ENCODE measurements at places on chromosomes 2 and 18.

GRCh38 chr2:20796374-20796791, 26.5 kb downstream of the LDAH start:
- DNase-seq = no peak

DNA sequence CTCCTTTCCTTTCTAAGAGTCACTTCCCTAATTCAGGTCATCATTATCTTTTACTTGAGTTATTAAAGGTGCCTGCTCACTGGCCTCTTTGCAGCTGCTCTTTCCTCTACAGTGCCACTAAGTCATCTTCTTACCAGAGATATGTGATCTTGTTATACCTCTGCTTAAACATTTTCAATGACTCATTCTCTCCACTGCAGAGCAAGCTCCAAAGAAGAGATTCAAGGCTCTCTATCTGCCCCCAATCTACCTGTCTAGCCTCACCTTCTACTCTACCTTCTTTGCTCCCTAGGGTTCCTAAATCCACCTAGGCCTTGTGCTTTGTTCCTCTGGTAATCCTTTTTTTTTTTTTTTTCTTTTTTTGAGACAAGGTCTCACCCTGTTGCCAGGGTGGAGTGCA, 3.1 kb downstream of the ARHGEF33 start:
- DNase-seq = no peak

DNA sequence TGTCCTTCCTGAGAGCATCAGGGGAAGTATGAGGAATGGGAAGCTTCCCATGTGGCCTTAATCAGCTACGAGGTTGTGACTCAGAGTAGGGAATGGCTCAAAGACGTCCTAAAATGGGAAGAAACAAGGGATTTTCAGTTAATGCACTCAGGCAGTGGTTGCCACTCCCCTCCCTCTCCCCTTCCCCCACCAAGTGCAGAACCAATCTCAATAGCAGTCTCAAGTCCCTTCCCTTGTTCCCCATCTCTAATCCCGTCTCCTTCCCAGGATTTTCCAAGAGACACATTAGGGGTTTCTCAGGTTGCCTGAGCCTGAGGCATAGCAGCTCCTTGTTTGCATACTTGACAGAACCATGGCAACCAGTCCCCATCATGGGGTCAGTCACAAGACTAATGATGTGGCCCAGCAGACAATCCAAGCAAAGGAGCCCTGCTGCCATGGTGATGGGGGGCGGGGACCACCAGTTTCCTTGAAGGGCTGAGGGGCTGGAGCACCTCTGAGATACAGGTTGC, 18.2 kb upstream of the RESP18 start:
- no peak for DNase-seq

DNA sequence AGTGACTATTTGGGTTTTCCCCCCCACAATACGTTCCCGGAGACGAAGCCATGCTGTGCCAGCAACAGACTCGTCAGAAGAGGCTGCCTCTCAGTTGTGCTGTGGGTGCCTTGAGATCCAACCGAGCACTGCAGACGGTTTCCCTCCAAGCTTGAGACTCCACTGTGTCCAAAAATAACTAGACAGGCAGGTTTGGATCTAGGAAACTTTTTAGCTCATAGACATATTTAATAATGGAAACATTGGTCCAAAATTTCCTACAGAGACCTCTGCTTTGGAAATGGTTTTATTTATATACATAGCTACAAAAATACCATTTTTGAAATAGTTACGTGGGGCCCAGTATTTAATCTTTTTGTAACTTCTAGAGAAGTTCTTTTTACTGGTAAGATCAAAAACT, 63.1 kb upstream of the SPATS2L start:
- no peak for DNase-seq

GRCh38 chr18:24342347-24342746, 55.3 kb downstream of the OSBPL1A start:
- no peak for DNase-seq

DNA sequence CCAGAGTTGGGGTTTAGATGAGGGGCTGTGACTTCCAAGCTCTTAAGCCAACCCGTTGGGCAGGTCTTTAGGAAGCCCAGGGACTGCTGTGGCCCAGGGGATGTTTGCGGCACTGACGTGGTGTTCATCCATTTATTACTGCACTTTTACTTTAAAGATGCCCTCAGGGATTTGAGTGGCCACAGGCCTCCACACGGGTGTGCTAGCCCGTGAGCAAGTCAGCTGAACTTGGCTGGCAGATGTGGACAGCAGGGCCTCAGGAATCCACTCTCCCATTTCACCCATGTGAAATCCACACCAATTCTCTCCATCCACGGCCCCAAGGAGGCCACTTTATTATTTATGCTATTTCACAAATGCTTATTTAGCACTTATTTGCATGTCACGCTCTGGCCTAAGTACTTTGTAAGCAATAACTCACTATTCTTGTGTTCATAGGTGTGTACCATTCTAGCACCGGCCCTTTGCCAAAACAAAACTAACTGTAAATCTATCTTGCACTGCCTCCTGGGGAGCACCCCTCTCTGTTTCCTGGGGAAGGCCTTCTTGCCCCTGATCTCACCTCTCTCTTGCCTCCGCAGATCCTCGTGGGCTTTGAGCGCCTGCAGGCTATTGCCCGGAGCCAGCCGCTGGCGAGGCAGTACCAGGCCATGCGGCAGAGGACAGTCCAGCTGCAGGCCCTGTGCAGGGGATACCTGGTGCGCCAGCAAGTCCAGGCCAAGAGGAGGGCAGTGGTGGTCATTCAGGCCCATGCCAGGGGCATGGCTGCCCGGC, 39.1 kb upstream of the GPR17 start:
- DNase-seq = peak; percentile 11

GRCh38 chr18:12686100-12686499, 16.4 kb downstream of the CEP76 start:
- no peak for DNase-seq

GRCh38 chr18:62239475-62239874, 52.4 kb downstream of the RELCH start:
- DNase-seq = no peak

GRCh38 chr18:55845221-55845620, 257.2 kb upstream of the TCF4 start:
- DNase-seq = no peak

DNA sequence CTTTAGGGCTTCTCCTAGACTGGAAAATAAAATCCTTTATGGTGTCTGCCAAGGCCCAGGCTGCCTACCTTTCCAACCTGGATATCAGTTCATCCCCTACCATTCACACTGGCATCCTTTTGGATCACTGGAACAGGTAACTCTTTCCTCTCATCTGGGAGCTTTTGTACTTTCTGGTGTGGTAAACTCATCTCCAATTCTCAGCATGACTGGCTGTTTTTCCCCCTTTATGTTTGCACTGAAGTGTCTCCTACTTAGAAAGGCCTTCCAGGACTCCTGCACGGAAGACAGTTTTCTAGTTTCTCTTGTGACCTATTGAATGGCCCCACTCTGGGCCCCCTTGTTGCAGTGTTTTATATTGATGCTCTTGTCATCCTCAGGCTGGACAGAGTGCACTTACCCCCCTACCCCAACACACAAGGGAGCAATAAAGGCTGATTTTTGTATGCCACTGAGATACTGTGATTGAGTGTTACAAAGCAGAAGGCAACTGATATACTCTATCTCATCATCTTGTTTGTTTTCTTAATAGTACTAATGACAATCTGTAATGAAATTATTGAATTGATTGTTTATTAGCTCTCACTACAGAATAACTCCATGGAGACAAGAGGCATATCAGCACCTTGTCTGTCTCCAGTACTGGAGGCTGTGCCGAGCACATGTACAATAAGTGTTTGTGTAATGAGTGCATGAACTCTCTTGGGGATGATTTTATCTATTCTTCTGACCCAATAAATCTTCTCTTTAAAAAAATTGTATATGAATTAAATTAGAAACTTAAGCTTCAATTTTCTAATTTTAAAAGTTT, 129.9 kb downstream of the PIEZO2 start:
- DNase-seq = no peak

DNA sequence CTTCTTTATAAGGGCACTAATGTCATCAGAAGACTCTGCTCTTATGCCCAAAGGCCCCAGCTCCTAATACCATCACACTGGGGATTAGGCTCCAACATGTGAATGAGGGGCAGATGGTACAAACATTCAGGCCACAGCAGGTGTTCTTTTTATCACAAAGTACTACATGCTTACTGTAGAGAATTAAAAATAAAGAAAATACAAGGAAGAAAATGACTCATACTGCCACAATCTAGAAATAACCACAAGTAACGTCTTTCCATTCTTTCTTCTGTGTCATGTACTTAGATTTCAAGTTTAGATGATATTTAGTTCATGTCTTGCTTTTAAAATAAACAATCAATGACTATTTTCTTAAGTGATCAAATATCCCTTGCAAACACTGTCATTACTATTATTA, 100.3 kb upstream of the NEDD4L start:
- no peak for DNase-seq

DNA sequence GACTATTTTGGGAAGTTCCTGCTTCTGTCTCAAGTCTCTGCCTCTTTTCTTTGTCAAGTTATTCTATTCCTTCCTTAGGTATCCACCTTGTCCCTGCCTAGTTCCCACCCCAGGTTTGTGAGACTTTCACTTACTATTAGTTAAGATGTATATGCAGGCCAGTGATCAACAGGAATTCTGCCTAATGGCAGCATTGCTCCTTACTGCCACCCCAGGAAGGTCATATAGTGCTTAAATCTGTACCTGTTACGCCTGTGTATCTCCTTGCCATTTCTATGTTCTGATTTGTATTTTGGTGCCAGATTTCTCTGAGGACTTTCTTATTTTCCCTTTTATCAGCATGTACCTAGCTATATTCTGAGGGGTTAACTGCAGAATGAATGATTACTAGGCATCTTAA, 746.0 kb upstream of the TMEFF2 start:
- no peak for DNase-seq

DNA sequence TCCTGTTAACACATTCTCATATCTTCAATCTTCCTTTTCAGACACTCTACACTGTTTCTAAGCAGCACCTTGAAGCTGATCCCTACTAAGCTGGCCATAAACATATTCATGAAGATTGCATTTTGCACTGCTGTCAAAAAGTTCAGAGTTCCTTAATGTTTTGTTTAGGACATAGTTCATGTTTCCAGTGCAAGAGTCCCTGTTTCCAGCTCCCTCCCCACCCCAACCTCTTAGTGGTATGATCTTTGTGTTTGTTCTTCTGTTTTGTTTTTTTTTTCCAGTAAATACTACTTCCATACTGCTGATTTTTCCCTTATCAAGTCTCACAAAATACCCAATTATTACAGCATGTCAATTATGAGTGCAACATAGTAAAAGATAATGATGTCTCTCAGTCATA, 4.1 kb upstream of the SLC40A1 start:
- DNase-seq = no peak

- DNase-seq = no peak
These were observed 986.3 kb upstream of the CELF4 start for GRCh38 chr18:38551881-38552280.

DNA sequence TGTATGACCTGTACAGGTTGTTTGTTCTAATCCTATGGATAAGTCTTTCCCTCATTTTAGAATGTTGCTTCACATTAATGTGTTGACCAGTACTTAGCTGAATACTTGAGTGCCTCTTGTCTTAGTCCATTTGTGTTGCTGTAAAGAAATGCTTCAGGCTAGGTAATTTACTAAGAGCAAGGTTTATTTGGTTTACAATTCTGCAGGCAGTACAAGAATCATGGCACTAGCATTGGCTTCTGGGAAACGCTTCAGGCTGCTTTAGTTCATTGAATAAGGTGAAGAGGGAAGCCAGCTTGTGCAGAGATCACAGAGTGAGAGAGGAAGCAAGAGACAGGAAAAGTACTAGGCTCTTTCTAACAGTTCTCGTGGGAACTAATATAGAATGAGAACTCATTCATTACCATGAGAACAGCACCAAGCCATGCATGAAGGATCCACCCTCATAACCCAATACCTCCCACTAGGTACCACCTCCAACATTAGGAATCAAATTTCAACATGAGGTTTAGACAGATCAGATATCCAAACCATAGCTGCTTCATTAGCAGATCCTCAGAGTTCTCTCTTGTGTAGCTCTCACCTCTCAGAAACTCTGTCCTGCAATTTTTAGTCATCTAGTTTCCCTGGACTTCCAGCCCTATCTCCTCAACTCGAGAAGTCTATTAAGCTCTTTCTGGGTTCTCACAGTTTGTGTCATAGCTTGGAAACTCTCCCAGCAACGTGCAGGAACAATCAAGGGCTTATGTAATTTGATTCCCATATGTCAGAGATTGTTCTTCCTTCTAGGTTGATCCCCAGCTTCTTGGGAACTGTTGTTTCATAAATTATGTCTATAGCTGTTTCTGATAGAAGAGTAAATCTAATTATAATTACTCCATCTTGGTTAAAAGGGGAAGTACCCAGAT, 2082.3 kb upstream of the CELF4 start:
- DNase-seq = no peak

- no peak for DNase-seq
These were observed 45.5 kb upstream of the NAB1 start for GRCh38 chr2:190603374-190603773.

GRCh38 chr2:186962085-186962747, 113.2 kb upstream of the ZSWIM2 start:
- no peak for DNase-seq

DNA sequence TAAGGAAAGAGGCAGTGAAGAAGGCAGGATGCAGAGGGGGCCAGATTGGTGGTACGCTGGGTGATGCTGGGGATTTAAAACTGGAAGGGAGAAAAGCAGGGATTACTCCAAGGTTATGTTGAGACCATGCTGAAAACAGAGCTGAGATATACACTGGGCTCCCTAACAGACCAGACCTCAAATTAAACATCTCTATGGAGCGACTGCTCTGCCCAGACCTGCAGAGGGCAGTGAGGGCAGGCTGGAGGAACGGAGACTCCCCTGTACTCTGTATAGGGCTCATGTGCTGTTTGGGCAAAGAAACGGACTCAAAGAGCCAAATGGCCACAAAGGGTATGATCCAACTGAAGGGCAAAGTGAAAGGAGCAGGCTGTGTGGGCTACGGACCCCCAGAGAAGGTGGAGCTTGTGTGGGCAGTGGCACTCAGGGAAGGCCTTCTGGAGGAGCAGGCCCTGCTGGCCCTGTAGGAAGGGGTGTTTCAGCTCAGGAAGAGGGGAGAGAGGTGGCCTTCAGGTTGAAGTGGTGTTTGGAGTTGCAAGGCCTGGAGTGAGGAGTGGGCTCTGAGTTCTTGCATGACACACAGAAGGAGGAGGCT, 4.8 kb upstream of the CELF4 start:
- no peak for DNase-seq

DNA sequence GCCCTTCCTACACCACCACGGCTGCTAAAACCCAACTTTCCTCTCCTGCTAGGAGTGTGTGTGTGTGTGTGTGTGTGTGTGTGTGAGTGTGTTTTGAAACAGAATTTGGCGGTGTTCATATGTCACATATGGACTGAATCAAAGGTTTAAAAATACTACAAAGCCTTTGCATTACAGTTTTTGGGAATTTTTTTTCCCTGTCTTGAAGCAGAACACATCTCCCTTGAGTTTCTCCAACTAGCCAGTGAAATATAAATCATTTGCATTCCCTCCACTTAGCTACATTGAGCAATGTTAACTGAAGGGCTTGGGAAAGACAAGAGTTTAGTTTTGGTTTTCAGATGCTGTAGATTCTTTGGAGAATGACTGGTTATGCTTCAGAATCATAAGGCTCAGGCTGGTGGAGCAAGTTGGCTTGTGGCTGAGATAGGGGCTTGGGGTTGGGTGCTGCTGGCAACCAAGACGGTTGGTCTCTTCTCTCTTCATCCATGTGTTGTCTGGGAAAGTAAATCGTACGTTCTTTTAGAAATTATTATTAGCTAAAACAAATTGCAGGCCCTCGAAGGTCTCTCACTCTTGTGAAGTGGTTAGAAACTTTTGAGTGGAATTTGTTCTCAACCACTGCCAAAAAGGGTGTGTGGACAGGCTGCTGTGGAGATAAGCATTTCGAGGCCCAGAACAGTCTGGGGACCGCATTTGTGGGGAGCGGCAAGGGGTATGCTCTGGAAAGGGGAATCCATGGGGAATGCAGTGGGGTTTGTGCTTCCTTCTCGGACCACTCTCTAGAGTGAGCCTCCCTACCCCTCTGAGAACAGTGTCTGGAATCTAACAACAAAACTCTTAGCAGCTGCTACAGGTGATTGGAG, 1.4 kb downstream of the NRP2 start:
- DNase-seq = no peak

Data from activated T-cell treated with anti-CD3 and anti-CD28 coated beads, Interleukin-2, amount 50 U/mL, for 24 hours (primary cell).